Diencephalon (tissue), 1 donor: ENCODE measurements at places on chromosomes 1 and 21. TPM values are rescaled to one million over a fixed set of nuclear protein-coding genes. Genes with fewer than 3 reads are reported as not detected.

Gene WNT3A
- total RNA-seq: not detected

Gene PROK1
- total RNA-seq: not detected

Gene FAM177B
- total RNA-seq: 0.23 TPM

Gene EIF3I
- total RNA-seq: 107 TPM

Gene SPRR2A
- total RNA-seq: not detected

Gene CHD5
- total RNA-seq: 64.1 TPM

Gene CYP4X1
- 26.1 TPM for total RNA-seq

Gene RXRG
- 70.8 TPM for total RNA-seq

Gene LCE3B
- total RNA-seq: not detected

Gene KRTAP13-2
- not detected for total RNA-seq
